ENCODE measurements at places on chromosomes 3 and 15.

DNA sequence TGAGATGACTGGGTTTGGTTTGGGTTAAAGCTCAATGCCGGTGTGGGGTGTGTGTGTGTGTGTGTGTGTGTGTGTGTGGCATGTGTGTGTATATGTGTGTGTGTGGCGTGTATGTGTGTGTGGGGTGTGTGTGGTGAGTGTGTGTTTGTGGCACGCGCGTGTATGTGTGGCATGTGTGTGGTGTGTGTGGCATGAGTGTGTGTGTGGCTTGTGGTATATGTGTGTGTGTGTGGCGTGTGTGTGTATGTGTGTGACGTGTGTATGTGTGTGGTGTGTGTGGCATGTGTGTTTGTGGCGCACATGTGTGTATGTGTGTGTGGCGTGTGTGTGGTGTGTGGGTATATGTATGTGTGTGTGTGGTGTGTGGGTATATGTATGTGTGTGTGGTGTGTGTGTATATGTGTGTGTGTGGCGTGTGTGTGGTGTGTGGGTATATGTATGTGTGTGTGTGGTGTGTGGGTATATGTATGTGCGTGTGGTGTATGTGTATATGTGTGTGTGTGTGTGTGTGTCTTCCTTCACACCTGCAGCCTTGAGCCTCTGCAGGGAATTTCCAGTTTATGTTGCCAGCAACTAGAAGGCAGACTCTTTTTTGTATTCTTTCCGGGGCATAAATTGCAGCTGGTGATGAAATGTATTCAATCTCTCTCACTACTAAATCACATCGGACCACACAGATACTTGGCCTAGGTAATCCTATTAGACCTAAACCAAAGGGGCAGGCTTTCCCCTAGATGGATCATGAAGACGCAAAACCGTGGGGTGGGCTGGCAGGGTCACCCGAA, 34.8 kb downstream of the CHRD start:
- DNase-seq, result no peak

DNA sequence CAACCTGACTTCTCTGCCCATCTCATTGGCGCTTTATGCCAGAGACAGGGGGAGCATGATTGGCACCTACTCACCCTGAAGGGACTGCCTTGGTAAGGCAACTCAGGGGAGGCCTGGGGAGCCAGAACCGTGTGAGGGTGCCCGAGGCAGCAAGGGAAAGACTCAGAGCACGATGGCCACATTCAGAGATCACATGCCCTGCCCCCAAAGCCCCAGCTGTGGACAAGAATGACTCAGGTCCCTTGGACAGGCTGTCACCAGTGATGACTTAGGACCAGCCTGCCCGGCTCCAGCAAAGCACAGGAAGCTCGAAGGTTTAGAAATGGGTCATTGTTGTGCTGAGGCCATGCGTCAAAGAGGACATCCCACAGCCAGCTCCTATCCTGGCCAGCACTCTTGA, 49.1 kb upstream of the LIMD1 start:
- no peak for DNase-seq

DNA sequence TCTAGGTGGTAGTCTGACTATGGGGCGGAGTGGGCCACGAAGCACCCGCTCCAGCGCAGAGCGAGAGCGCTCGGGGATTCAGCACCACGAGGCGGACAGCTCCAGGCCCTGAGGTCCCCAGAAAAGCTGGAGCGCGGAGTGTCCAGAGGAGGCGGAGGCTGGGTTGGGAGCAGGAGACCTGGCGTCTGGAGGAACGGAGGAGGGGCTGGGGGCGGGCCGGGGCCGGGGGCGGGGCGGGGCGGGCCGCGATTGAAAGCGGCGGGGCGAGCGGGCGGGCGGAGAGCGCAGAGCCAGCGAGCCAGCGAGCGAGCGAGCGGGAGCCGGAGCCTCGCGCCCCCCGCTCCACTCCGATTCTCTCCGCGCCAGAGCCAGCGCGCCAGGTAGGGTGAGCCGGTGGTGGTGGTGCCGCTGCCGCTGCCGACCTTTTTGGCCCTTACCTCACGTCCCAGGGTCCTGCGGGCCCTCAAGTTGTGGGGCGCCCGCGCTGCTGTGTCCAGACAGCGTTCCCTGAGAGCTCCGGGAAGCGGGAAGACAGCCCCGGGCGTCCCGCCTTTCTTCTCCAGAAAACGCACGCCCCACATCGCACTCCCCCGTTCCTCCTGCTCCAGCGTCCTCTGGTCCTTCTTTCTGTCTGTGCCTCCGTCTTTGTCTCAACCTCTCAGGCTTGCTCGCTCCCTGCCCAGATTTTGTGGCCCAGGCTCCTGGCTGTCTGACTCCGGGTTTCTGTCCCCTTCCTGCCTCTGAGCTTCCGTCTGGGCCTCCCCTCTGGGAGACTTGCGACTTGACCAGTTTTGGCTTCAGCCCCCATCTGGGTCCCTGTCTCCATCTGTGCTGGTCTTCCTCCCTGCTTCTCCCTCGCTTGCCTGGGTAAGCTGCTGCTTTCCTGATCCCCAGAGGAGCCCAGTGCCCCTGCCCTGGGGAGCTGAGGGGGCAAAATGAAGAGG, at the start of gene GRM2:
Gene GRM2 (plus strand): TSS at position 281 of the 944 bp plus-strand sequence. CDS start 1,916 bp downstream, outside the sequence.
- DNase-seq, result peak; percentile 67

DNA sequence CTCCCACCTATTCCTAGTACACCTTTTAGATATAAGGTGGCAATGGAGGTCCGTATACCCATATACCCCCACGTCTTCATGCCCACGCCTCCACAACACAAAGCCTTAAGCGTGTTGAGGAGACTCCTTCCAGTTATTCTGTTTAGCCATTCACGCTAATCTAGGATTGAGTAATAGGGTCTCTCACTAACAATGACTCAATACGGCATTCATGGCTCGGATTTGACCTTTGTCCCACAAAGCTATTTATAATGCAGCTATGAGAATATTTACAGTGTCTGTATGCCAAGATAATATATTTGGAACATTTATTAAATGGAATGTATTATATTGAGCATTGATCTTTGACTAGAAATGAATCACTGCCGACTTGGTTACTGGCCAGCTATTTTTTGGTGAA, 215.8 kb downstream of the KCNH8 start:
- no peak for DNase-seq

DNA sequence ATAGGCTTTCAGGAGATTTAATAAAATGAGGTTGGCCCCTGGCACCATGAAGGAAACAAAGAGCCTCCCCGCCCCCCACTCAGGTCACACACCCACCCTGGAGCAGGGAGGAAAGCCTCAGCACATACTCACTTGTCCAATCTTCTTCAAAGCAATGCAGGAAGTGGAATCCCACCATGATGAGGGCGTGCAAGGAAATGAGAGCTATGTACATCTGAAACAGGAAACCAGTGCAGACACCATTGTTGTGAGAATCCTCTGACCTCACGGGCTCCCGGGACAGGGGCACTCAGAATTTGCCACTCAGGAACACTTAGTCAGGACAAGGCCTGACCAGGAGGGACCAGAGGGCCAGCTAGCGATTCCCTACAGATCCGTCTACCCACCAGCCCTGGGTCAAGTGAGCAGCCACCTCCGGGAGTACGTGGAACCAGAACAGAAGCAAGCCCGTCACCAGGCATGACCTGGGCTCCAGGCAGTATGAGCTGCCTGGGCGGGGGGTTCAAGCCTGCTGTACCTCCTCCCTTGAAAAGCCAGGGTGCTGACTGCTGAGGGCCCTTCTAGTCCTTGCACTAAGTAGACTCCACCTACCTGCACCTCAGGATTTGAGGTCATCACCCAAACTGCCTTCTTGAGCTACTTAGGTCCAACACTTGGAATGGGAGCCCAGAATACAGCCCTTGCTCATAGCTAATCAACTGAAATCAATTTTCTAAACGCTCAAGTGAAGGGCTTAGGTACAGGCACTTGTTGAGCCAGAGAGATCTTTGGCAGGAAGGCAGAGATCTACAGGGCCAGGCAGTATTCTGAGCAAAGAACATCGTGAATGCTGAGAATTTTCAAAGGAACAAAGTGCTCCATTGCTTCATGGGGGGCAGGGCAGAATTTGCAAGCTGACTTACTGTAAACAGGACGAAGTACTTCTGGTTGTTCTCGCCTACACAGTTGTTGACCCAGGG, 42.7 kb downstream of the ZDHHC3 start:
- DNase-seq, result no peak

DNA sequence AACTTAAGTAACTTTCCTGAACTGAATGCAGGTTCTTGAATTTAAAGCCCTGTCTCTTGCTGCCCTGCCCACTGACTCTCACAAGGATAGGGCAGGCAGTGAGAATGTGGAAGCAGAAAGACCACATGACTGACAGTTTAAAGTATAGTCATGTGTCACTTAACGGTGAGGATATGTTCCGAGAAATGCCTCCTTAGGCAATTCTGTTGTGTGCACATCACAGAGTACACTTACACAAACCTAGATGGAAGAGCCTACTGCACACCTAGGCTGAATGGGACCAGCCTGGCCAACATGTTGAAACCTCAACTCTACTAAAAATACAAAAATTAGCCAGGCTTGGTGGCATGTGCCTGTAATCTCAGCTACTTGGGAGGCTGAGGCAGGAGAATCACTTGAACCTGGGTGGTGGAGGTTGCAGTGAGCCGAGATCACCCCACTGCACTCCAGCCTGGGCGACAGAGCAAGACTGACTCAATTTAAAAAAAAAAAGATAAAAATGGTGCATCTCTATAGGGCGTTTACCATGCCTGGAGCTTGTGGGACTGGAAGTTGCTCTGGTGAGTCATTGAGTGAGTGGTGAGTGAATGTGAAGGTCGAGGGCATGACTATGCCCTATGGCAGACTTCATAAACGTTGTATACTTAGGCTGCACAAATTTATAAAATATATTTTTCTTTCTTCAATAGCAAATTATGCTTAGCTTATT, 18.9 kb upstream of the COPG1 start:
- no peak for DNase-seq

DNA sequence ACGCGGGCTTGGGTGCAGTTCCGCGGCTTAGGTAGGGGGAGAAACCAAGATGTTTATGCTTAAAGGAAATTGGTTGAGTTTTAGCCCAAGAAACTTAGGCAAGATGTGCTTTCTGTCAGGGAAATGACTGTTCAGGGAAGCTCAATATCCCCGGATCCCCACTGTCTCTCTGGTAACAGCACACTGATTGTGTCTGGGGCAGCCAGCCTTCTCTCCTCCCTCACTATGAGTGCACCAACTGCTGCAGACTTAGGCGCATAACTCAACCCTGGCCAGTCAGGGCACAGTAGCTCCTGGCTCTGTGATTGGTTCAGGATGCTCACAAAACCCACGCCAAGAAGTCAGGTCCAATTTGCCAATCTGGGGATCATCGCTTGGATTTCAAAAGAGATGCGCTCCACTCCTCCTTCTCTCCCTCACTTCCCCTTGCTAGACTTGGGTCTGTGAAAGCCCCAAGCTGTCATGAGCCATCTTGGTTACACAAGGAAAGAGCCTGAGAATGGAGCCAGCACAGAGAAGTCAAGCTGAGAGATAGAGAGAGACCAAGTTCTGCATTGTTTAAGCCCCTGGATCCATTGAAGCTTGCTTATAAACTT, 42.5 kb upstream of the CACNA2D3 start:
- no peak for DNase-seq

GRCh38 chr15:70281811-70282307, 184.1 kb upstream of the TLE3 start:
- no peak for DNase-seq

DNA sequence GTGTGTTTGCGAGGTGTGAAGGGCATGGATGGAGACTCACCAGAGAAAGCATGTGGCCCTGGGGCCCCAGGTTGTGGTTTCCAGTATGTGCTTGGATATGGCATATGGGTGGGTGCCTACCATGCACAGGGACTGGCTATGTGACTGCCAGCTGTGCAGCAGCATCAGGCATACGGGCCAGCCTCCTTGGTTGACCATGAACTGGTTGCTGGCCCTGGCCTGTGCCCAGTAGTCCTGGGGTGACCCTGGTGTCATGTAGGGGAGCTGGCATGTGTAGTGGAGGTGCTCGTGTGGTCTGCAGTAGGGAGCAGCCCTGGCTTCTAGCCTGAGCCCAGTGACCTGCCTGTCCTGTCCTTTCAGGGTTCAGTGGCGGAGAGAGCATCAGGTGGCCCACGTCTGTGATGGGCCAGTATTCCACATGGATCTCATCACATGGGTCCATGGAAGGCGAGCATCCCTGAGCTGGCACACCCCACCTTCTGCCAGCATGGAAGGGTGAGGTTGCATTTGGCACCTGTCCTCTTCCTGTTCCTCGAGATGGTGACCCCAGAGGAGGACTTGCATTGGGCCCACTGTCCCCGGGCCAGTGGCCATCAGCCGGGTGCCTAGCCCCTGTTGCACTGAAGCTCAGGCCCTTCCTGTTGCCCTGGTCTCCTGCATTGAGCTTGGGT, 228.9 kb downstream of the SNRPN start:
- DNase-seq, result no peak

All from NCI-H1092 treated with DMSO at 0.1 percent for 48 hours (cell line).